Dermis blood vessel endothelial cell (primary cell): ENCODE measurements at places on chromosomes 7 and 10.

DNA sequence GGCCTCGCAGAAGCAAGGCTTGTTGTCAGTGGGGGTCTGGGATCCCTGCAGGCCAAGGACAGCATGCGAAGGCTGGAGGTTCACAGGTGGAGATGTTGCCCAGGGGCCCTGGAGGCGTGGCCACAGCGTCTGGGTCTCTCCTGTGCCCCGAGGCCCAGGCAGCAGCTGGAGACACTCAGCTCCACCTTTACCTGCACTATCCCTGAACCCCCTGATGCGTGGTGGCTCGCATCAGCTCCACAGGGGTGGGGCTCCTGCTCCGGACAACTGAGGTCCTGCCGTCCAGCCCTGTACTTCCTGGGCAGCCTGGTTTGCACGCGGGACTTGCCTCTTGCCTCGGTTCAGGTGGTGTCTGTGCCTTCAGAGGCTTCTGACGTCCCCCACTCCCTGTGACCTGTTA lies 54.6 kb upstream of the ZNF32 start:
- no peak for DNase-seq

GRCh38 chr7:20407585-20408466 lies 77.1 kb downstream of the ITGB8 start:
- peak; percentile 67 for DNase-seq

- DNase-seq: peak; percentile 62
Measured at GRCh38 chr7:36473454-36474282, 84.0 kb downstream of the ANLN start.

- no peak for DNase-seq
Measured at GRCh38 chr7:15888090-15888489, 201.6 kb upstream of the MEOX2 start.

GRCh38 chr10:131842351-131843088 lies 58.3 kb upstream of the PPP2R2D start:
- DNase-seq: no peak
